ENCODE measurements at places on chromosomes 2 and 18. TPM values are rescaled to one million over a fixed set of nuclear protein-coding genes. Genes with fewer than 3 reads are reported as not detected.

TUBA3E gene
- not detected for polyA plus RNA-seq

IL18RAP gene
- polyA plus RNA-seq = 0.41 TPM

GALR1 gene
- polyA plus RNA-seq = 0.25 TPM

B4GALT6 gene
- polyA plus RNA-seq = 3.2 TPM

IGFBP2 gene
- 162 TPM for polyA plus RNA-seq
